ENCODE measurements at places on chromosomes 7 and 10.

GRCh38 chr7:103297837-103298179 is 573 bp downstream of the PMPCB start:
- no peak for DNase-seq

- no peak for DNase-seq
Measured at GRCh38 chr7:148155000-148155399, 435.6 kb upstream of the C7orf33 start.

GRCh38 chr10:11705722-11706121 is 36.5 kb upstream of the ECHDC3 start:
- DNase-seq: no peak

DNA sequence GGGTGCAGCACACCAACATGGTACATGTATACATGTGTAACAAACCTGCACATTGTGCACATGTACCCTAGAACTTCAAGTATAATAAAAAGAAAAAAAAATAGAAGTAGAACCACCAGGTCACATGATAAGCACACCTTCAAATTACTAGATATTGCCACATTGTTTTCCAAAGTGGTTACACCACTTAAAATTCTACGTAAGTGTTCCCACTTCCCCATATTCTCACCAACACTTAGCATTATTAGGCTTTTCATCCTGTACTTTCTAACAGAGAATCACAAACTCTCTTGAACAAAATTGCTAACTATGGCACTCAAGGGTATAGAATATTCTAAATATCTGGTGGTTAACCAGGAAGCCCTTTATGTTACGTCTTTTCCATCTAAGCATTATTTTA is 22.6 kb downstream of the SH3PXD2A start:
- DNase-seq: no peak
